ENCODE measurements at places on chromosomes 2 and 18.

GRCh38 chr2:4279431-4279830, 576.1 kb downstream of the DCDC2C start:
- no peak for DNase-seq

- no peak for DNase-seq
Observed at GRCh38 chr2:86671337-86671981, 47.8 kb upstream of the RNF103 start.

GRCh38 chr2:120026890-120027289, 14.0 kb downstream of the EPB41L5 start:
- no peak for DNase-seq

GRCh38 chr2:134177351-134177931, 76.4 kb upstream of the MGAT5 start:
- DNase-seq, result no peak

DNA sequence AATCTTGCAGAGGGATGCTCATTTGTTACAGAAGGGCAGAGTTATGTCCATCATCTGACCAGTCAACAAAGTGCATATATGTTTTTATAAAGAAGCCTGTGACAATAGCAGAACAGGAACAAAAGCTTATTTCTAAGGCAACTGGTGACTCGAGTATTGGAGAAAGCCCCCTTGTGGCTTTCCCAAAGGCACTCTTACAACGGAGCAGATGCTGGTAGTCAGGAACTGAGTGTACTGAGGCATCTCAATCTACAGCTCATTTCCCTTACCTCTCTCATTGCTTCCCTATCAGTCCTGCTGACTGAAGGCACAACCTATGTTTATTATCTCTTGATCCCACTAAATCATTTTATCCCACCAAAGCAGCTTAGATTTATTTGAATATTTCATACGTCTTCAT, 557.1 kb upstream of the CHAC2 start:
- DNase-seq, result no peak

GRCh38 chr2:134087371-134087921, 166.4 kb upstream of the MGAT5 start:
- DNase-seq, result no peak

DNA sequence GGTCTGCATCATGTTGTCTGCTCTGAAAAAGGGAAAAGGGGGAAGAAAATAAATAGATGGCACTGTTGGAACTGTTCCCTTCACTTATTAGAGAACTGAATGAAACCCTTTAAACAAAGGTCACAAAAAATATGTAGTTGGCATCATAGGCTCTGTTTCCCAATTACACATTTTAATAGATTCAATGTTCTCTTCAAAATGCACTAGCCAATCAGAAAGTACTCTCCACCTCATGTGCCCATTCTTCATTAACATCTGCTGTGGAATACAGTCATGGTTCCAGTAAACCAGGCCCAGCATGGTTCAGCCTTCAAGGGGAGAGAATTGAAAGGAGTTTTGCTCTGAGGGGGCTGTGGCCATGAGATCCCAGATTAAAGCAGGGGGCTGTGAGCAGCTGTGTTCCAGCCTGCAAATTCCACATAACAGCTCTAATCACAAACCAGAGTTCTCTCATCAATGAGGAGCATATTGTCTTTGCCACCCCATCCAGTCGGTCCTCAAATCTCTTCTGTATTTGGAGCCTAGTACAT, 165.9 kb upstream of the CREB1 start:
- no peak for DNase-seq

DNA sequence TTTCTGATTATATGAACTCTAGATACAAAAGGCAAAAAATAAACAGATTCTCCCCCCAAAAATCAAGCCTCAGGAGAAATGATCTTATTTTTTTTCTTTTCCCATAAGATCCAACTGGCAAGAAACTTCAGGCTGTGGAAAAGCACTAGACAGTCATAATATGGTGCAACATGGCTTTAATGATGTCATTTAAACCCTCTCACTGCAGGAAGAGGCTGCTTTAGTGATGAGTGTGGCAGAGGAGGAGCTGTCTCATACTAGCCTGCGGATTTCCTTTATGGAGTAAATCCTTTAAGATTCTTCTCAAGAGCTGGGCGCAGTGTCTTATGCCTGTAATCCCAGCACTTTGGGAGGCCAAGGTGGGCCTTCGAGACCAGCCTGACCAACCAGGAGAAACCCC, 83.3 kb upstream of the CD28 start:
- DNase-seq, result no peak

DNA sequence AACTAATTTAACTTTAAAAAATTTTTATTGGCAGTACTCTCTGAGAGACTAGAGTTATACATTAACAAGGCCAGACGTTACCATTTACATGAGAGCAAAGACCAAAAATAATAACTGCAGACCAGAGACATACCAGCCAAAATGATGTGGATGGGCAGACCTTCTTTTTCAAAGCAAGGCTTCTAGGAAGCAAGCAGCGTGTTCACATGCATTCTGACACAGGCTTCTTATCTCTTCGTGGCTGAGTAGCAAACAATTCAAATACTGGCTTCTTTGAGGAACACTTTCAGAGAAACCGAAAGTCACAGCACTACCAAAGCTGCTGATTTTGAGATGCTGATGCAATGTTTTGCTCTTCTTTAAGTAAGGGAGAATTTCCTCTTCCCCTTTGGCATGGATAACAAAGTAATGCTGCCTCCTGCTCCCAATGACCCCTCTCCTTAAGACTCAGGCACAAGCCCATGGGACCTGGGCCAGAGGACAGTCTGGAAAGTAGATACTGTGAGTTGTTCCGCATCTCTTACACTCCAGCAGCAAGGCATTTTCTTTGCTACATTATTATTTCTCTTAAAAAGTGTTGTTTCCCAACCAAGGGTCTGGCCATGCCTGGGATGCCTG, 181.9 kb downstream of the MREG start:
- DNase-seq, result no peak

GRCh38 chr2:100568989-100569388, 6.2 kb downstream of the PDCL3 start:
- no peak for DNase-seq

DNA sequence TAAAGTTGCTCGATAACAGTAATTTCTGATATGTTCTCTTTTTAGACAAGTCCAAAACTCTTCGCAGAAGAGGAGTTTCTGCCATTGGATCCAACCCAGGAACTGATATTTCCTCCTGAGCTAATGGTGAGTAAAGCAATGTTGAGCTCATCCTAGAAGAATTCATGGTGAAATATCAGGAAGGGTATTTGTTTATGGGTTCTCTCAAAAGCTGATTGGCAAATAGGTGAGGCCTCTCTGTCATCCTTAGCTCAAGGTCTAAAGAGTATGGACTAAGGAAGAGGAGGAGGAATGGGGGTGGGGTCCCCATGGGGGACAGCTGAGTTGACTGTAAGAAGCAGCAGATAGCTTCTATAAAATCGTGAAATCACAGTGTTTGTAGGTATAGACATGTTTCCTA, 18.2 kb downstream of the AOX1 start:
- DNase-seq, result no peak

DNA sequence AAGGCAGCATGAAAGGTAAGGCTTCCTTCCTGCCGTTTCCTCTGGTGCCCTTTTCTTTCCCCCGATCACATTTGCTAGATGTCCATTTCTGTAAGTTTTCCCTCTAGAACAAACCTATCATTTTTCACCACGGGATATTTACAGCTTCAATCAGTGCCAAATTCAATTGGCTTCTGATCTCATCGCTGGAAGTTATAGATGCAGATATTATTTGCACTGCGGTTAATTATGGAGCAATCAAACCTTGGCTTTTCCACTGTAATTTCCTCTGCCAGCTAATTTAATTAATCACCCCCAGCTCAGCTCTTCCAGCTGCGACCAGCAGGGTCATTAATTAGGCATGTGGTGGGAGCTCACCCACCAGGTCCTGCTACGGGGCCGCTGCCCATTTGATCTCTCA, 86.1 kb downstream of the GBX2 start:
- DNase-seq, result no peak

- no peak for DNase-seq
Observed at GRCh38 chr18:3405713-3406112, 44.3 kb upstream of the TGIF1 start.

GRCh38 chr2:237281836-237282306, 132.1 kb downstream of the COL6A3 start:
- DNase-seq, result no peak

DNA sequence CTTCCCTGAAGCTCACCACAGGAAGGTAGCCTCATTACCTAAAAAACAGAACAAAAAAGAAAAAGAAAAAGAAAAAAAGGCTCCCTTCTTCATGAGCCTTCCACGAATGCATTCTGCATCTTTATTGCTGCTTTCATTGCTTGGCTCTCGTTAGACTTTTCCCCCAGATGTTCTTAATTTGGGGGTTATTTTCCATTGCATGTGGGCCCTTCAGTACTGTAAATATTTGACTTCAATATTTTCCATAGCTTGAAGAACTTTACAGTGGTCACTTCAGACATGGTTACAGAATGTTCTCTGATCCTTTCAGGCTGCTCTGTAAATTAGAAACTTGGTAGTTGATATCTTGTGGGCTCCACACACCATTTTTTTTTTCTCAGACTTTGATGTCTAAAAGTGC, 65.6 kb upstream of the COPS8 start:
- DNase-seq, result no peak

GRCh38 chr2:125656190-125656589, 999.8 kb upstream of the GYPC start:
- DNase-seq, result no peak

DNA sequence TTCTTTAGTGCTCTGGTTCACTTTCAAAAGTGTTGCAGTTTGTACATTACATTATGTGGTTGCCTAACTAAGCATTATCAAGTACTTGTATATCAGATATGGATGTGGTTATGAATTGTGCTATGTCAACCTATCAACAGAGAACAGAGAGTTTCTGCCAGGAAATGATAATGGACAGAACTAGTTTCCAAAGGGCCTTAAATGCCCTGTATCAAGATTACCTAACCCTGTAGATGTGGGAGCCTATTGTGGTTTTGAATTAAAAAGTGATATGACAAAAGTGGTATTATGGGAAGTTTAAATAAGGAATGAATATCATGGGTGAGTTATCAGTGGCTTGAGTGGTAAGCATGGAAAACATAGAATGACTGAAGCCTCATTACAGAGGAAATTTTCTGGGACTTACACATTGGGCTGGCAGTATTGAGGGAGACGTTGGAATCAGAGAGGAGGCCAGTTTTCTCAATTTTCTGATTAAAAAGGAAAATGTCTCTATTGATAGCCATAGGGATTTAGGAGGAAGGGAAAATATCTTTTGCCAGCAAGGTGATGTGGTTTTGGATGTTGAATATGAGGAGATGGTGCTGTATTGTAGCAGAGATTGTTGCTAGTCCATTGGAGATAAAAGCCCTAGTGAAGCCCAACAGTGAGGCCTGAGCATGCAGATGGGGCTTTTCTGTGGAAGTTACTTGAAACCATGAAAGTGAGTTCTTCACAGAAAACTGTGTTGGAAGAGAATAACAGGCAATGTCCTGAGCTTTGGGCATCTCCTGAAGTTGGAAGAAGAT, 140.7 kb downstream of the TTC27 start:
- DNase-seq, result no peak

DNA sequence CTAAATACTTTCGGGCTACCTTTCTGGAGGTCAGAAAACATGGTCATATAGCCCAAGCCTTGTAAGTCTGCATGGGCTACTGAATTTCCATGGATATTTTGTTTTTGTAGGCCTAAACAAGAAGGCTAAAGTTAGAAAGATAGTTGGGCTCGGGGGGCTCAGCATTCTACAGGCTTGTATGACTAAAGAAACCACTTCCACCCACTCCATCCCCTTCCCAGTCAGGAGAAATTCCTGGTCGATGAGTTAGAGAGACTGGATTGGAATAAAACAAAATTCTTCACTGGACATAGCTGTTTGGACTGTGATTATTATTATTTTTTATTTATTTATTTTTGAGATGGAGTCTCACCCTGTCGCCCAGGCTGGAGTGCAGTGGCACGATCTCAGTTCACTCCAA, 539.4 kb upstream of the TNP1 start:
- no peak for DNase-seq

GRCh38 chr2:204116159-204116792, 179.7 kb downstream of the ICOS start:
- DNase-seq, result no peak

DNA sequence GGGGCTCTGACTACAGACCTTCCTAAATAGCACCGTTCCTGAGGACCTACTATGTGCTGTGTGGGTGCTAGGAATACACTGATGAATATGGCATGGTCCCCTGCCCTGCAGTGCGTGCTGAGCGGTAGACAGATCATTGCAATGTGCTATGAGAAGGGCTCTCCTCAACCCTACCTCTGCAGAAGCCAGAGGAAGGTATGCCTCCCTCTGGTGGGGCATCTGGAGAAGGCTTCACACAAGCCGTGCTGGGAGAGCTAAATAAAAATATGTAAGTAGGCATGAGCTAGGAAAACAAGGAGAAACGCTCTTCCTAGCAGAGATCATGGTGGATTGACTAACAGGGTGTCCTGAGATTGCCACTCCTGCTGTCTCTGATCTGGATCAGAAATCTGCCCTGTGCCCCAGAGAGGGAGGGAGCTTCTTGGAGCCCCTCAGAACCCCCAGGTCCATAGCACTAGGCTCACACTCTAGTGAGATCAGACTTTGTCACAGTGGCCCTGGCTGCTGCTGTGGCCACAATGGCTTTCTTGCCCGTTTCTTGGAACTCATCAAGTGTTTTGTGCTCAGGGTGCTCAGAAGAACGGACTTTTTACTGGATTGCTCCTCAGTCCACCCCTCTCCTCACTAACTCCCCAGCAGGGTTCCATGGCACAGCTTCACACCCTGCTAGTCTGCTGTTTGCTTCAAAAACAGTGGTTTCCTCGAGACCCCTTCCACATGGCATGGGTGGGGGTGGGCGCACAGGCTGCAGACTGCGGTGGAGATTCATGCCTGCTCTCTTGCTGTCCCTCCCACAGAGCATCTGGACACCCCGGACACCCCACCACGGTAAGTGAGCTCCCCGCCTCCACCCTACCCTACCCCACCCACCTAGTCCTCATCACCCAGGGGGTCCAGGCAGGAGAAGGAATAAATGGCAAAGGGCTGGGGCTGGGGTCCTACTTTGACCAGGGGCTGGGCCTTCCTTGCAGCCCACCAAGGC, 14.2 kb downstream of the SIGLEC15 start:
- DNase-seq, result peak; percentile 45

GRCh38 chr2:229340086-229340760, 69.1 kb upstream of the PID1 start:
- no peak for DNase-seq

DNA sequence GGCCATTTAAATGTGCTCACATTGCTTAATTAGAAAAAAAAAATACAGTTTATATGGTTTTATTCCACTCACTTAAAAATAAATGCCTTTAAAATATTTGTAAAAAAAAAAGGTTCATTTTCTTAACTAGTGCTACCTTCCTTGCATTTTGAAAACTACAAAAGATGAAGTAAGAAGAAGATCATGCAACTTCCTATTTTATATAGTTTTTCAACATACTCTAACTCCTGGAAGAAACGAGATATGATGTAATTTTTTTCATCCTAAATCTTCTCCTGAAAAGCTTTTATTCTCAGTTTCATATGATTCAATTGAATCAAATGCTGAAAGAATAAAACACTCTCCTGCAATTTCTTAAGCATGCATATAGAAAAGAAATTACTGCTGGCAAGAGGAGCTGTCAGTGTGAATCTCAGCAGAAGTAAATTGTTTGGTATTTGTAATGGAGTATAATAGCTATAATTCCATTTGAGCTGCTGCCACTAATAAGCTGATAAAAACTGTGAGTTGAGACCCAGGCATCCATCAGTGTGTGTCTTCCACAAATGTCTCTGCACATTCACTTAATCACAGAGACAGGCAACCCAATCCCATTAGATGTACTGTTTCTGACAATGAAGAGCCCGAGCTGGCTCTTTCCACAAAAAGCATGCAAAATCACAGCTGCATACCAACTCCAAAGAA, 3.7 kb downstream of the FTCDNL1 start:
- DNase-seq, result no peak

GRCh38 chr2:160402997-160403979, 90.3 kb downstream of the RBMS1 start:
- no peak for DNase-seq

- no peak for DNase-seq
Observed at GRCh38 chr18:23356915-23357601, 96.0 kb upstream of the RIOK3 start.
